ENCODE measurements at places on chromosomes 4 and X. TPM values are rescaled to one million over a fixed set of nuclear protein-coding genes. Genes with fewer than 3 reads are reported as not detected.

GRCh38 chr4:157372154-157372553 lies 151.6 kb downstream of the GRIA2 start:
- no peak for DNase-seq

MAP3K15 gene
- not detected for total RNA-seq

DNA sequence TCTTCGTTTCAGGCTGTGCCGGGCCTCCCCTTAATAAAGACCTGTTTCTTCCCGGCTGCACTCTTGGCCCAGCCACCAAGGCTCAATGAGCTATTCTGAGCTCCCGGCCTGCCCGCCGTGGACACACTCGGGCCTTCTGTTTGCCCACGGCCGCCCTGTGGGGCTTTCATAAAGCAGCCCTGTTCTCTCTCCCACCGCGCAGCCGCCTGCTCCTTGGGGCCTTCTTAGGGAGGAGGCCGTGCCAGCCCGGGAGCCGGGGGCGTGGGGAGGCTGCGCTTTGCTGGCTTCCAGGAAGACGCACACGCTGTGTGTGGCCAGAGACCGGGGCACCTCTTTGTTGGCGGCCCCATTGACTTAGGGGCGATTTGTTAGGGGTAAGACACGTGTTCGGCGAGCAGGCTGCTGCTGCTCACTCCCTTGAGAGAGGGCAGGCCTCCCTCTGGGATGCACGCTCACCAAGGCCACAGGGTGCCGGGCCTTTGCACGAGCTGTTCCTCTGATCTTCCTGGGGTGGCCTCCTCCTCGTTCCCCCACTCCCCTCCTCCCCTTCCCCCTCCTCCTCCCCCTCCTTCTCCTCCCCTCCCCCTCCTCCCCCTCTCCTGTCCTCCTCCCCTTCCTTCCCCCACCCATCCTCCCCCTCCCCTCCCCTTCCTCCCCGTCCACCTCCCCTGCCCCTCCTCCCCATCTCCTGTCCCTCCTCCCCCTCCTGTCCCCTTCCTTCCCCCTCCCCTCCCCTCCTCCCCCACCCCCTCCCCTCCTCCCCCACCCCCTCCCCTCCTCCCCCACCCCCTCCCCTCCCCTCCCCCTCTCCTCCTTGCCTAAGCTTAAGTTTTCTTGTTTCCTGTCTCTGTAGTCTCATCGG lies 11.3 kb downstream of the BLOC1S4 start:
- DNase-seq: no peak

GRCh38 chr4:151431728-151432127 lies 22.8 kb downstream of the FHIP1A start:
- DNase-seq: no peak

TRPC5OS gene
- not detected for total RNA-seq

GRCh38 chrX:132692526-132692925 lies 203.7 kb upstream of the MBNL3 start:
- no peak for DNase-seq

DNA sequence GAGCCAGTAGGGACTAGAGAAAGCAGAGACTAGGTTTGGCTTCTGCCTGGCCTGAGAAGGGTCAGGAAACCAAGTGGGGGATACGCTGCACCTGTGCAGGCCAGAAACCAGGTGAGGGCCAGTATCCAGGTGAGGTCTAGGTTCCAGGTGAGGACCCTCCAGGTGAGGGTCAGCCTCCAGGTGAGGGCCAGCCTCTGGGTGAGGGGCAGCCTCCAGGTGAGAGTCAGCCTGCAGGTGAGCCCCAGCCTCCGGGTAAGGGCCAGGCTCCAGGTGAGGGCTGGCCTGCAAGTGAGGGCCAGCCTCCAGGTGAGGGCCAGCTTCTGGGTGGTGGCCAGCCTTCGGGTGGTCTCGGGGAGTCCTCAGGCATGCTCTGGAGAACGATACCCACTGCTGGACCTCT lies 238.8 kb downstream of the USP46 start:
- no peak for DNase-seq

- DNase-seq: no peak
Observed at GRCh38 chr4:20383283-20383682, 131.6 kb downstream of the SLIT2 start.

- DNase-seq: no peak
Observed at GRCh38 chrX:11188664-11189063, 77.5 kb downstream of the HCCS start.

DNA sequence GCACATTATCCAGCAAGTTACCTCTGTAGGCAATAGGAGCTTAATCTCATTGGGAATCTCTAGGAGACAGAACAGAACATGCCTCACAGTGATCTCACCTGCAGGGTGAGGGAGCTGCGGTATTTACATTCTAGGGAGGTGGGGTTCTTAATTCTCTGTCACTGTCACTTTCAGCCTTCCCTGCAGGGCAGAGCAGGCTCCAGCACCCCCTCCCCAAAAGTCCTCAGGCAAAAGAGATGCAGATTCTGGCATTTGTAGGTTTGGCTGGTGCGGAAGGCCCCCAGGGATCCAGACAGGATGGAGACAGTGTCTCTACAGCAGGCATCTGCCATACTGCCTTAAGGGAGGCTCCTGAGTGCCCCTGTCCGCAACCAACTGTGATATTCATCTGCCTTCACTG lies 166.4 kb upstream of the ATP6AP2 start:
- no peak for DNase-seq

DNA sequence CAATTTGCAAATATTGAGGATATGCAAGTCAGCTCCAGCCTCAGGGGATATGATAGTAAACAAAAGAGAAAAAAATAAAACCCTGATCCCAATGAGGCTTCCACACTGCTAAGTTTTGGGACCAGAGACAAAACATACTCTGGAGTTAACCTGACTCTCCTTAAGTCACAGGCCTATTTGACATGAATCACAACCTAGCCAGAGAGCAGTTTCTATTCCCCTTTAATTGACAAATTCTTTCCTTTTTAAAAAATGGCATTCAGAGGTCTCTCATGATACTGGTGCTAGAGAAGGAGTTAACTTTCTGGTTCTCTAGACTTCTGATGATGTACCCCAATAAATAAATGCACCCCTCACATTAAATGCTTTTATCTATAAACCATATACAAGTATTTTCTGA lies 8.8 kb downstream of the ACSL1 start:
- DNase-seq: no peak

CXorf51B gene
- total RNA-seq: not detected

DNA sequence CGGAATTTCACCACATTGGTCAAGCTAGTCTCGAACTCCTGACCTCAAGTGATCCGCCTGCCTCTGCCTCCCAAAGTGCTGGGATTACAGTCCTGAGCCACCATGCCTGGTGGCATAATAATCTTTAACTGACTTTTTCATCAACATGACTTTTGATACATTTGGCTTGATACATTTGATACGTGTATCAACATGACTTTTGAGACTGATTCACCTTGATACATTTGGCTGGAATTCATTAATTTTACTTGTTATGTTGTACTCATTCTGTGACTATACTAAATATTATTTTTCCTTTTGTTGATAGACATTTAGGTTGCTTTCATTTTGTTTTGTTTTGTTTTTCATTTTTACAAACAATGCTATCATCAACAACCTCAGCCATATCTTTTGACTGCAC lies 6.3 kb downstream of the TMEM154 start:
- no peak for DNase-seq

CC2D2A gene
- 22.4 TPM for total RNA-seq

FAM9B gene
- total RNA-seq: not detected

DNA sequence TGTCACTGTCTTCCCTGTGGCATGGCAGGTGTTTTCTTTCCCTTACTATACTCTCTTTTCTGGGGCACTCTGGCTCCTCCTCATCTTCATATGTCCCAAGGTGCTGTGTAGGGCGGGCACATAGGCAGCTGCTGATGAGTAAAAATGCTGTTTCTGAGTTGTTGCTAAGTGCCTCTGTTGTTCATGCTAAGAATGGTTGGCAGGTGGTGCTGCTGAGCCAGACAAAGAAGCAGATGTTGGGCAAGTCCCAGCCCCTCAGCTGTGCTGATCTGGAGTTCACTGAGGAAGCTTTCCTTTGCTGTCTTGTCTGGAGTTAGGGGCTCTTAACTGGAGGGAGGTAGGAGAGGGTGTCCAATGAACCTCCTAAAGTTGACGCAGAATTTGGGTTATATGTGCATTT lies 40.6 kb downstream of the HADH start:
- DNase-seq: peak; percentile 49

DNA sequence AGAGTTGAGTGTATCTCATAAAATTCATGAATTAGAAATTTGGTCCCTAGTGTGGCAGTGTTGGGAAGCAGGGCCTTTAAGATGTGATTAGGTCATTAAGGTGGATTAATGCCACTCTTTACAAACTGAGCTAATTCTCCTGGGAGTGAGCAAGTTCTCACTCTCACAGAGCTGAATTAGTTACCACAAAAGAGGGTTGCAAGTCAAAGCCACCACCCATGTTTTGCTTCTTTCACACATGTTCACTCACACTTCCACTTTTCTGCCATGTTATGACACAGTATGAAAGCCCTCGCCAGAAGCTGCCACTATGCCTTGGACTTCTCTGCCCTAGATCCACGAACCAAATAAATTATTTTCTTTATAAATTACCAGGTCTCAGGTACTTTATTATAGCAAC lies 332.1 kb downstream of the ARAP2 start:
- DNase-seq: no peak

DNA sequence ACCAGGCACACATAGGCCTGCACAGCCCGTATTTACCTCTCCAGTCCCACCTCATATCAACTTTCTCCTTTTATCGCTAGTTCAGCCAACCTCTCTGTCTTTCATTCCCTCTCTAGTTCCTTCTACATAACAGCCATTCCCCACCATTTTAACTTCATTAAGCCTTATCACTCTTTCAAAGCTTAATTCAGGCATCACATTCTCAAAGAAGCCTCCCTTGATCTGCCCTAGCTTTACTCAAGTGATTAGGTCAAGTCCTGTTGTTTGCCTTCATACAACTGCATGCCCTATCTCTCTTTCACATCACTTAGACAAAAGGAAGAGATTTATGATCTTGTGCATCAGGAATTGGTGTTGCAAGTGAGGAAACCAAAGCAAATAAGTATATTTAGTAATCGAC lies 74.2 kb downstream of the ALPK1 start:
- no peak for DNase-seq

DNA sequence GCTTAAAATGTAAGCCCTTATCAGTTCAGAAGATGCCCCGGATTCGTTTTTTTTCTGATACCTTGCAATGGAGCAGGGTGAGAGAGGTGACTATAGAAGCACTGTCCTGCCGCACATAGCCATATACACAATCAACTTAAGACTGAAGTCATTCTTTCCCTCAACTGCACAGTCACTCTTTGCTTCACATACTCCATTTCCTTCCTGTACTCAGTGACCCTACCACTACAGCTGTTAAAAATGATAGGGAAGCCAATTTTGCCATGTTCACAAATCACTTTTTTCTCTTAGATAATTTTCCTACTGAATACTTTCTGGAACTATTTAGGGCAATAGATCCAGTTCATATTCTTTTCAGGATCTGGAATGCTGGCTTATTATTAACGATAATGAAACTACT lies 300.0 kb downstream of the ANK2 start:
- peak; percentile 86 for DNase-seq

DNA sequence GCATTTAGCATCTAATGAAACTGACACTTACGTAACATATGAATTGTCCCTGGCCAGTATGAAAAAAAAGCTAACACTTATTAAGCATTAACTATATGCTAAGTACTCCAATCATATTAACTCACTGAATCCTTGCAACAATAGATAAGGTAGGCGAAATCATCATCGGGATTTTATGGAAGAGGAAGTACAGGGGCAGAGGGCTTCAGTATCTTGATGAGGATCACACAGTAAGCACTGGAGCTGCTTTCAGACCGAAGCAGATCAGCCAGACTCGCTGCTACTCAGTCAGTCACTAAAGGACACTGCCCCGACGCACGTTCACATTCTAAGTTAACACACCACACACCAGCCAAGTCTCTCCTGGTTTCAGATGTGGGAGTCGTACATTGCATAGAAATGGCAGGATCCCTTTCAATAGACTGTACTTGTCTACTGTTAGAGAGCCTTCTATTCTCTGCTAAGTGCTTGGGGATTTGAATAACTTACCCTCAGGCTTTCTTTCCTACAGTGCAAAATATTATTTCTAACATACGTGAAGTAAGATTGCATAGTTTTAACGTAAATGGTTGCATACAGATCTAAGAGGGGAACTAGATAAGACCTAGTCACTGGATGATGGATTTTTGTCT lies 540.2 kb upstream of the TENM3 start:
- DNase-seq: no peak

GRCh38 chr4:85474818-85475630 lies at the start of gene ARHGAP24:
ARHGAP24 (plus strand) TSS chr4:85475150.
- DNase-seq: peak; percentile 76

DNA sequence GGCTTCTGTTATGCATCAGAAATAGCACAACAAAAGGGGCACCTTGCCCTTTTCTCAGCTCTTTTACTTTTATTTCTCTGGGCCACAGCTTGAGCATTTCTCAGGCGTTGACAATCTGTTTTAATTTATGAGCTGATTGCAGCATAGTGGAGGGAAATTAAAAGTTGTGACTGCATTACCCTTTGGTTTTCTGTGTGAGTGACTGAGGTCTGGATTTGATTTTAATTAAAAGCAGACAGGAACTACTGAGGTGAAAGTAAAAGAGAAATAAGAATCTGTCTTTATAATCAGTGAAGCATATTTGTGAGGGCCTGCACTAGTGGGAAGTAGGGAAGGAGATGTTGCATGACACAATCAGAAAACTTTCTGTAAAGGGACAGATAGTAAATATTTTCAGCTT lies 43.4 kb upstream of the GEMIN8 start:
- no peak for DNase-seq

PLAC1 gene
- total RNA-seq: 0.58 TPM

- peak; percentile 49 for DNase-seq
Observed at GRCh38 chr4:39044956-39045826, 13.0 kb upstream of the TMEM156 start.

PLAC8 gene
- 12.1 TPM for total RNA-seq

- DNase-seq: no peak
Observed at GRCh38 chr4:52837716-52838558, 24.2 kb upstream of the RASL11B start.

DNA sequence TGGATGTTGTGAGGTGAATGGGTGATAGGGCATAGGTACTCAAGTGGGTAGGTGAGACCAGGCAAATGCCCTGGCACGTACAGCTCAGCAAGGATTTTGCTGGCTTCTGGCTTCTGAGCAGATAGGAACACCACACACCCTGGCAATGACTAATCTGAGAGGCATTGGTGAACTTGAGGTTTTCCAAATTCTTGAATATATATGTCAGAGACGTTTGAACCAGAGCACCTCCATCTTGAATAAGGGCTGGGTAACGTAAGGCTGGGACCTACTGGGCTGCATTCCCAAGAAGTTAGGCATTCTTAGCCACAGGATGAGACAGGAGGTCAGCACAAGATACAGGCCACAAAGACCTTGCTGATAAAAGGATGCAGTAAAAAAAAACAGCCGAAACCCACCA lies 204.5 kb downstream of the NLGN4X start:
- DNase-seq: no peak

ELF2 gene
- 36.1 TPM for total RNA-seq

CFAP47 gene
- total RNA-seq: not detected

- DNase-seq: no peak
Observed at GRCh38 chr4:61860376-61860775, 660.2 kb downstream of the ADGRL3 start.

DNA sequence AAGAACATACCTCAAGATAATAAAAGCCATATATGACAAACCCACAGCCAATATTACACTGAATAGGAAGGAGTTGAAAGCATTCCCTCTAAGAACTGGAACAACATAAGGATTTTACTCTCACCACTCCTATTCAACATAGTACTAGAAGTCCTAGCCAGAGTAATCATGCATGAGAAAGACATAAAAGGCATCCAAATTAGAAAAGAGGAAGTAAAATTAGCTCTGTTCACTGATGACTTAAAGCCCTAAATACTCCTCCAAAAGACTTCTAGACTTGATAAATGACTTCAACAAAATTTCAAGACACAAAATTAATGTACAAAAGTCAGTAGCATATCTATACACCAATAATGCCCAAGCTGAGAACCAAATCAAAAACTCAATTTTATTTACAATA lies 235.7 kb downstream of the NKX6-1 start:
- no peak for DNase-seq
